NCI-H774 (cell line): ENCODE measurements at places on chromosomes 3 and 15.

DNA sequence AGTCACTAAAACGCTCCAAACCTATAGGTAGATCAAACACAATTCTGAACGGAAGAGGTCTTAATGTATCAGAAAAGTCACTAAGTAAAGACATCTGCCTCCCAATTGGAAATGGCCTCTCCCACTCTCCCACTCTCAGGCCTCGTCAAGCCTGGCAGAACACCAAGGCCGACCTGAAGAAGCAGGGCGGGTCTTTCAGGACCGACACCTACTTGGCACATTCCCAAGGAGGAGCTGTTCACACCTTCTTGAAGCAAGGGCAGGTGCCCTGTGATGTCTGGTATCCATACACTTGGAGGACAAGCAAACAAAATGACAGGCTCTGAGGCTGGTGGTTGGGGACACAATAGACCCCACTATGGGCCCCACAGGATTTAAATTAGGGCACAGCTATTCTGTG lies 30.0 kb downstream of the XXYLT1 start:
- DNase-seq = no peak

GRCh38 chr3:134094491-134094890 lies 64.8 kb upstream of the SLCO2A1 start:
- DNase-seq = no peak

- DNase-seq = no peak
Observed at GRCh38 chr3:127760361-127760760, 62.0 kb downstream of the MGLL start.

GRCh38 chr15:85527895-85528294 lies 147.5 kb downstream of the AKAP13 start:
- DNase-seq = no peak

DNA sequence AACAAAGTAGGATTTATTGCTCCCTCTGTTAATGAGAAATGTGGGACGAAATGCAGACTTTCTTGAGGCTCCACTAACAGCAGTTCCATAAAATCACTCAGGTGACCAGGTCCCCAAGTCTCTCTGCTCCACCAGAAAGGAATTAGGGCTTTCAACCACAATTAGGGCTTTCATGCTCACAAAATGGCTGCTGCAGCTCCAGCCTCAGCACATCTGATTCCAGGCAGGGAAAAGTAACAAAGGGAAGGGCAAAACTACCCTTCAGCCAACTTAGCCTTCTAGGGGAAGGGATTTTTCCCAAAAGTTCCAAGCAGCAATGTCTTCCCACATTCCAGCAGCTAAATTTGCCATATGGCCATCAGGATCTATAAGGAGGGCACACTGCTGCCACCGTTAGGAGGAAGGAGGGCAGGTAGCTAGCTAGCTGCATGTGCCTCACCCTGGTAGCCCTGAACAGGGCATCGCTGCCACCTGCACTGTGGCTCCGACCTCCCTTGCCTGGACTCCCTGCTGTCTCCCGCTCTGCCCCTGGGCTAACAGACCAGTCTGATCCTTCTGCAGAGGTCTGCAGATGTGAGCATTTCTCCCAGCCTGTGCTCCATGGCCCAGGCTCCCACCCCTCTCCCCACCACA lies 12.8 kb downstream of the CFAP100 start:
- no peak for DNase-seq

GRCh38 chr3:15291589-15292541 lies 40.5 kb downstream of the SH3BP5 start:
- DNase-seq = no peak

DNA sequence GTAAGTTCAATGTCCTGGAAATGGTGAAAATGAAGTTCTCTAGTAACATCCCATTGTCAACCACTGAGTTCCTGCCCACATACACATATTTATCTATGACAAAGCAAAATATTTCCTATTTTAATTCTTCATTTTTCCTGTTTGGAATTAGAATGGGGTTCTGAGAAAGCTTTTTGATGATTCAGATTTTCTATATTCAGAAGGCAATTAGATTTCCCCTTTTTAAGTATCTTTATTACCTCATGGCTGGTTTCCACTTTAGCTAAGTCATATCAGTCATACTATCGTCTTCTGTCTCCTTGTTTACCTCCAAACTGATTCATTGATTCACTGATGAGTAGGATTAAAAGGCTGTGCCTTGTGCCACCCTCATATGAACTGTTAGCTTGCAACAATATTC lies 17.9 kb downstream of the ETFA start:
- no peak for DNase-seq

DNA sequence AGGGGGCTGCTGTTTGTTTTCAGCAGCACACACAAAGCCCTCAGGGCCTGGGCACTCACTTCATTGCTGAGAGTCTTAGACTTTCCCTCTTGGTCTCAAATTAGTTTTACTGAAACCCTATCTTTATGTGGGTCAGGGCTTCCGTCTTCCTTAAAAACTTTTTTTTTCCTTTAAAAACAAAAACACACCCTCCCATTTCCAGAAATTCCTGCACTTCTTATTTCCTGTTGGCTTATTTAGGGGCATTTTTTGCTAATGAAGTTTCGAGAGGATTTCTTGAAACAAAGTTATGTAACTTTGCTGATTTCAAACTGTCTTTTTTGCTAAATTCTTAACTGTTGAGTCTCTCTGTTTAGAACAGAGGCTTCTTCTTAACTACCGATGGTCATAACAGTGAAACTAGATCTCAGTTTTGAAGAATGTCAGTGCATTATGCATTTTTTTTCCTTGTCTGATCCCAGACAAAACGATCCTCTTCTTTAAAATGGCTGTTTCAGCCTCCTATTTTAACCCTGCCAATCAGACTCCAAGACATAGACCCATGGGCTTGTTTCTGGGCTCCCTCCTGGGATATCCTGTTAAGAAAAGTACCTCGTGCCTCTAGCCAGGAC lies 23.3 kb downstream of the ANAPC13 start:
- no peak for DNase-seq

- no peak for DNase-seq
Observed at GRCh38 chr15:27642981-27643380, 456.1 kb downstream of the OCA2 start.

DNA sequence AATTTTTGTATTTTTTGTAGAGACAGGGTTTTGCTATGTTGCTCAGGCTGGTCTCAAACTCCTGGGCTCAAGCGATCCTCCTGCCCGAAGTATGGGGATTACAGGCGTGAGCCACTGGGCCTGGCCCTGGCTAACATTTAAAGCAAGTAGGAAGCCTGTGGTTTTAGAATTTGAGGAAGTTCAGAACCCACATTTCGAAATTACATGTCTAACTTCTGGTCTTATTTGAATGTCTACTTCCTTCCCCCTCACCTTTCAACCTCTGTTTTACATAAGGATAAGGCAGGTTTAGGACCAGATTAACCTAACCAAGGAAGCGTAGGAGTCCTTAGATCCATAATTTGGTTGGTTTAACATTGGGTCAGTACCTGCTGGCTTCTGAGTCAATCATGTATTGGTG lies 120.5 kb upstream of the PROK2 start:
- no peak for DNase-seq

GRCh38 chr3:52681596-52681995 lies 4.1 kb downstream of the PBRM1 start:
- DNase-seq = no peak

DNA sequence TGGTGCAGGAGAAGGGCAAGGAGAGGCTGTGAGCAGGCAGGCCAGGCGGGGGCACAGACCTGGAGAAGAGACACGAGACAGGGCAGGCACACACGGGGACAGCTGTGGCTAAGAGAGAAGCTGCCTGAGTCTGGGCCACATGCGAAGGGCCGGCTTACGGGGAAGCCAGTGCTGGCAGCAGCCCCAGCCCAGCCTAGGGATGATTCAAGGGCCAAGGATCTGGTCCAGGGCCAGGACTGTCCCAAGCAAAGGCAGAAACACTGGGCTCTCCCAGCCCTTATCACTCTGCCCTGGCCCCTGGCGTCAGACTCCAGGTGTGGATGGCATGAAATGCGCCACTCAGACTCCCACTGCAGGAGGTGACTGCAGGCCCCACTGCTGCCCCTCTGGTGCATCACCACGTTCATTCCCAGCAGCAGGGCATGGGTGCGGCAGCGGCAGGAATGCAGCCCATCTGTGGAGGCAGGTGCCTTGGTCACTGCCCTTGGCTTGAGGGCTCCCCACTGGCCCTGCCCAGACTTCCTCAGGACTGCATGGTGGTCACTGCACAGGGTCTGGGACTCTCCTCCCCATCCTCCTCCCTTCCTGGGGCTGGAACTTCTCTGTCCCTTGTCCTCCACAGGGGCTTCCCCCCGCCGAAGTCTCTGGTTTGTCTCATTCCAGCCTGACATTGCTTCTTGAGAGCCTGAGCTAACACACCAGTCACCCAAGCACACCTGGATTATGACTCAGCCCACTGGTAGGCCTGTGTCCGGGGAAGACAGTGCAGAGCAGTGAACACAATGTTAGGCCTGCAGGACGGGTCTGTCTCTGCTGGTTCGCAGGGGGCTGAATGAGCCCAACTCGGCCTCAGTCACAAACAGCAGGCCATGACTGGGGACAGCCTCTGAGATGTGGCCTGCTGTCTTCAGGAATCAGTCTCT lies 69.3 kb downstream of the TBC1D2B start:
- no peak for DNase-seq

DNA sequence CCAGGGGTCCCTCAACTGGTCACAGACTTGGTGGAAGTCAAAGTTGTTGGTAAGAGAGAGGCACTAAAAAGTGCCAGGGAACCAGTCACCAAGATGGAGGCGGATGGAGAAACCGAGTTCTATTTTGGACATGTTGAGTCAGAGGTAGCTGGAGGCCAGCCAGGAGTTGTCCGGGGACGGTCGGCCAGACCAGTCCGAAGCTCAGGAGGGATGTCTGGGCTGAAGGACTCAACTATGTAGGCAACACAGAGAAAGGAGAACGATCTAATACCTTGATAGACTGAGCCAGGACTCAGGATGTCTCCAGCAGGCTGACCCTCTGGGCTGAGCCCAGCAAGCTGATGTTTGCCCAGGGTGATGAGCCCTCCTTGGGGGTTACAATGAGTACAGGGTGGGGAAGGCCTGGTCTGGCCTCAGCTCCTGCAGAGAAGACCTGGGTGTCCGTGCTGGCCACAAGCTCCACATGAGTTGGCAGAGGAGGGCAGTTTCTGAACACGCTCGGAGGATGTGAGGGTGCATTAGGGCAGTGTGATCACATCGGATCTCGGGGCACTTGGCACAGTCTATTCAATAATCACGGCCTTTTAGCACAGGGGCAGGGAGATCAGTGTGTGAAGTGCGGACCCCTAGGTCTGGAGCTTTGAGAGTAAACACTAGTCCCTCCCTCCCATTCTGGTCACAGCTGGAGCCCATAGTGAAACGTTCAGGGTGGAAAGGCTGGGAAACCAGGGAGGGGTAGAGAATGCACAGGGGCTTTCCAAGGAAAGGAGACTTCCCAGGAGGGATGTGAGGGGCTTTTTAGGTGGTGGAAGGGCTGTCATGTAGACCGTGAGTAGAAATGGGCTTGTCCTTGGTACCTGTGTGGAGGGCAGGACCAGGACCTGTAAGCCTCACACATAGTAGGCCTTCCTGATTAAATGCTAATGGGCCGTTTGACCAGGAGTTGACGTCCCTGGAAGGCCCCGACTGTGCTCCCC lies 111.9 kb downstream of the ETFA start:
- DNase-seq = no peak

GRCh38 chr3:87437765-87438164 lies 161.4 kb upstream of the POU1F1 start:
- no peak for DNase-seq

DNA sequence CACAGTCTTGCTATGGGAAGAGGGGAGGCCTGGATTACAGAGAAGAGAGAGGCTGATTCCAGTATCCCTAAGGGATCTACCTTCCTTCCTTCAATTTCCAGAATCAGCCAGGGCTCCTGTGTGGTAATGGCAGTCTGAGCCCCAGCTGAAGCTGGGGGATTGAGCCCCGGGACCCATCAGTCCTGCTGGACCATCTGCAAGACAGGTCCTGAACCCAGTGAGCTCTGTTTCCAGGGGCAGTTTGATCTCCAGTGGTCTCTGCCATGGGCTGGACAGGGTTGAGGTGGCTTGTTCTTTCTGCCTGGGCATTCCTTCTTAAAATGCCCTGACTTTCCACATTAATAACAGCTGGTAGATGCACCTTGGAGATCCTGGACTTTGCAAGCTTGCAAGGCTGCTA lies 685.2 kb downstream of the TBL1XR1 start:
- no peak for DNase-seq

GRCh38 chr3:134601539-134602439 lies 49.0 kb downstream of the KY start:
- peak; percentile 4 for DNase-seq

DNA sequence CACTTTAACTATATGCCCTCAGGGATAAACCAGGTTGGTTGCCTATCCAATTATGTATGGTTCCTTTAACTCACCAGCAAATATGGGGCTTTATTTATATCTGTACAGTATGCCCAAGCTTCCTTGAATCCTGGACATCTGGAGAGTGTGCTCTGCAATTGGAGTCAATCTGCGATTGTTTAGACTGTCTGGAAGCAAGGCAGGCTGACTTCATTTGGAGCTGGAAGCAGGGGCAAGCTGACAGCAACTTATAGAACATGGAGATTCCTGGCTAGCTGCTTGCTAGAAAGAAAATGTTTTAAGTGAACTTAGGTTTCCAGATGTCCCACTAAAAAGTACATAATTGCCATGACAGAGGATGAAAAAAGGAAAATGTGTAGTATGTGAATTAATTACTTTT lies 63.7 kb upstream of the TPRG1 start:
- DNase-seq = no peak

DNA sequence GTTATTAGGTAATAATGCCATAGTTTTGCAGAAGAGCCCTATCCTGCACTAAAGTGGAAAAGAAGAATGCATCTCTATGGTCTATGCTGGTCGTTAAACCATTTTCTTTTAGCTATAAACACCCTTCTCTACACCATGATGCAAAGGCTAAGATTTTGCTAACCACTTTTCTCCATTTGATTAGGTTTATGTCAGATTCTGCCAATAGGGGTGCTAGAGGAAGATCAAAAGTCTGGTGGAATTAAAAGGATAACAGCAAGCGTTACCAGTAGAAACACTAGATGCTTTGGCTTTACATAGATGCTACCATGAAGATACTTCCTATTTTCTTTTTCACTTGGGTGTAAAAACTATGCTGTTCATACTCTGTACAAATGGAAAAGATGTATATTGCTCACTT lies 669.8 kb upstream of the ARPP21 start:
- no peak for DNase-seq

- no peak for DNase-seq
Observed at GRCh38 chr3:29005862-29006261, 275.0 kb upstream of the RBMS3 start.

DNA sequence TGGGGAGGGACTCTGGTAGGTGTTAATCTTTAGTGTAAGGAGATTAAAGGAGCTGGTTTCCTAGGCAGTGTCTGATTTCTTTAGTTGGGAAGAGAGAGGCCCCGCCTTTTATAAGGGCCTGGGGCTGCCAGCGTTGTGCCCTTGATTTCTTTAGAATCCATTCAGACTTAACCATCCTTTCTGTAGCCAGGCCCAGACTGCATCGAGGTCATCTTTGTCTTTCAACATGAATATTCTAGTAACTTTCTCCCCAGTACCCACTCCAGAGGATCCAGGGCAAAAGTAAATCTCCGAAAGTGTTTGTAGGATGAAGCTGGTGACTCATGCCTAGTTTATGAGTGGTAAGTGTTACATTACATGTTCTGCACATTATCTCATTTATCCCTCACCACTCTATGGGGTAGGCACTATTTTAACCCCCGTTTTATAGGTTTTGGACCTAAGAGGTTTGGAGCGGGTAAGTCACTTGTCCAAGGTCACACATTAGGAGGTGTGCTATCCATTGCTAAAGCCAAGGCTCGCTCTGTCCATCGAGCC lies 11.8 kb upstream of the USP3 start:
- no peak for DNase-seq
